ENCODE measurements at places on chromosomes 1 and 21.
A peak's percentile ranks its signal among the peaks of the same experiment; 100 is the strongest.

- DNase-seq: no peak
Measured at GRCh38 chr1:228784181-228784580, 48.9 kb downstream of the RHOU start.

DNA sequence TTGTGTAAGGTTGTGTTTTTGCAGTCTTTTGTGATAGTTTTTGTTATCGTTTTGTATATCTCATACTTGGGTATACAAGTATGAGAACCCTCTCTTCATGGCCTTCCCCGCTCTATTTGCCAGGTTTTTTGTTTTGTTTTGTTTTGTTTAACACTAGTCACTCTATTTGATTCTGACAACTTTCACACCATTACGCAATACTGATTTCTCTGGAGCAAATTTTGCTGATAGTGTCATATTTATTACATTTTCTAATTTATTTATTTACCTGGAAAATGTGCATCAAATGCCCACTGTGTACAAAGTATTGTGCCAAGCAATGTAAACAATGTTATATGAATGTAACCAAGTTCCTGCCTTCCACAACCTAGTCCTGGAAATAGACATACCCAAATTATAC lies 90.1 kb downstream of the LRRC40 start:
- DNase-seq: no peak

DNA sequence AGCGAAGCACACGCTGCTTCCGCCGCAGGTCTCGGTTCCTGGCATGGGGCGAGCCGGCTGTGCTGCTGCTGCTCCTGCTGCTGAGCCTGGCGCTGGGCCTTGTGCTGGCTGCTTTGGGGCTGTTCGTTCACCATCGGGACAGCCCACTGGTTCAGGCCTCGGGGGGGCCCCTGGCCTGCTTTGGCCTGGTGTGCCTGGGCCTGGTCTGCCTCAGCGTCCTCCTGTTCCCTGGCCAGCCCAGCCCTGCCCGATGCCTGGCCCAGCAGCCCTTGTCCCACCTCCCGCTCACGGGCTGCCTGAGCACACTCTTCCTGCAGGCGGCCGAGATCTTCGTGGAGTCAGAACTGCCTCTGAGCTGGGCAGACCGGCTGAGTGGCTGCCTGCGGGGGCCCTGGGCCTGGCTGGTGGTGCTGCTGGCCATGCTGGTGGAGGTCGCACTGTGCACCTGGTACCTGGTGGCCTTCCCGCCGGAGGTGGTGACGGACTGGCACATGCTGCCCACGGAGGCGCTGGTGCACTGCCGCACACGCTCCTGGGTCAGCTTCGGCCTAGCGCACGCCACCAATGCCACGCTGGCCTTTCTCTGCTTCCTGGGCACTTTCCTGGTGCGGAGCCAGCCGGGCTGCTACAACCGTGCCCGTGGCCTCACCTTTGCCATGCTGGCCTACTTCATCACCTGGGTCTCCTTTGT lies 2.6 kb downstream of the TAS1R3 start:
- no peak for DNase-seq

DNA sequence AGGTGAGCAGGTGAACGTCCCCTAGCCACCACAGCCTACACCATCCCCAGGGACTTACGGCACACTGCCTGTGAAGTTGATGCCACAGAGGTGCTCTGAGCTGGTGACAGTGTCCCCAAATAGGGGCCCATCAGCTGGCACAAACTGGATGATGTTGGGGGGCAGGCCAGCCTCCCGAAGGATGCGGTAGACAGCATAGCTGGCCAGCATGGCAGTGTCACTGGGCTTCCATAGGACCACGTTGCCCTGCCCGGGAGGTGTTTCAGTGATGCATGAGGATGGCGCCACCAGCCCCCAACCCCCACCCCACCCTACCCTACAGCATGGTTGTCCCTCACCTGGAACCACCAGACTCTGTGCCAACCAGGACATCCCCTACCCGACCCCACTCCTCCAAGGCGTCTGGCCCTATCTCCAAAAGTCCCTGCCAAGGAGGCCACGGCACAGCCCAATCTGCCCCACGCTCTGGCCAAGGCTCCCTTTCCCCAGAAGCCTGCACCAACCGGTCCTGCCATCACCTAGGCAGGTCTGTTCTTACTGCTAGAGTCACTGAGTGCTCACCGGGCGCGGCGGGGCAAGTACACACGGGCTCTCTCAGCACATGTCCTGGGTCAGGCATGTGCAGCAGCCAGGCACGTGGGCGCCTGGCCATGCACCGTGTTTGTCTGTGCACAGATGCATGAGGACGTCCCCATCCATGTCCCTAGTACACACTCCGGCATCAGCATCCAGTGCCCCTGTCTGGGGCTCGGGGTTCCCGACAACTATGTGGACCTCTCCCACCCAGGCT lies 20.5 kb downstream of the ALDH4A1 start:
- no peak for DNase-seq

DNA sequence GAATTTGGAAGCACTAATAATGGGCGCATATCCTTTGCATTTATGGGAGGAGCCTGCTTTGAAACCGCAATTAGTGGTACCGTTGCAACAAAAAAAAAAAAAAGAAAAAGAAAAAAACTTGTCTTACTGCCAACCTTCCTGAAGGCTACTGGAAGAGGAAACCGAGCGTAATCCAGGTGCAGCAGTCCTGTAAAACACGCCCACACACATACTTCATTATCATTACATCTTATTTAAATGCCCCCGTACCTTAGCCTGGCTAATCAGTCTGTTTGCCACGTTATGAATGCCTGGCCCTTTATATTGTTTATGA lies 686 bp upstream of the ZNF281 start:
- DNase-seq: no peak

- DNase-seq: no peak
Measured at GRCh38 chr1:33300673-33301072, 20.2 kb downstream of the A3GALT2 start.

DNA sequence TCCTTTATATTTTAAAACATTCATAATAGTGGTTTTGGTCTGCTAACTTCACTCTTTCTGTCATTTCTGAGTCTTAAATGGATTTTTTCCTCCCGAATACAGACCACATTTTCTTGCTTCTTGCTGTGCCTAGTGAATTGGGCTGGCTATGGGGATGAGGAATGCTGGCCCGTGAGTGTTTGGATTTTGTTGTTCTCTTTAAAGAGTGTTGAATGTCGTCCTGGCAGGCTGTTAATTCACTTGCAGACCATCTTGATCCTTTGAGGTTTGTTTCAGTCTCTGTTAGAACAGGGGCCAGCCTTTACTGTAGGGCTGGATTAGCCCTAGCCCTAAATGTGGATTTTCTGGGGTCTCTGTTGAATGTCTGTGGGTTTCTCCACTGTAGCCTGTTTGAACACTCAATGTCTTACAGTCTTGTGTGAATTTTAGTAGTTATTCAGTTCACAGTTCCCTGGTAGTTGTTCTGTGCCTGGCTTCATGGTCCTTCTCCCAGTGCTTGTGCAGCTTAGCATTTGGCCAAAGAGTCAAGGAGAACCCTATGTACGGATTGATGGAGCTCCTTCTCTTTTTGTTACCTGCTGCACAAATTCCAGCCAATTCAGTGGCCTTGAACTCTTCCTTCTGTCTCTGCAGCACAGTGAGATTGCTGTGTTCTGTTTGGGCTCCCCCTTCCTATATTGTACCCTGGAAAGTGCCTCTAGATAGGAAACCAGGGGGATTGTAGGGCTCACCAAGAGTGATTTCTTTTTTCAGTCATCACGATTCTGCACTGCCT lies 95.7 kb downstream of the DYRK1A start:
- no peak for DNase-seq

DNA sequence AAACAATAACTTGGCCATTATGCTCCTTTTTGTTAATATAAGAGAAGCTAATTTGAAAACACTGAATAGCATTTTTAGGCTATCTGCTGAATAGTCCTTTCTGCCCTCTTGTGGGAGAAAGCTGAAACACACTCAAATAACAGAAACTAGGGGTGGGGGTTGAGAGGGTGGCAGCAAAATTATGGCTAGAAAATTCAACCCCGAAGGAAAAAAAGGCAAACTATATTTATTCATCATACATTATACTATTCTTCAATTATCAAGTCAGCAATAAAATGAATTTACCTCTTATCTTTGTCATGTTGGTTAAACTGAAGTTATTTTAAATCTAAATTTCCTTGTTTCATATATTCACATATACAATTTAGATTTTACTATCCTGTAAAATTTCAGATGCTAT lies 255.9 kb downstream of the FAF1 start:
- no peak for DNase-seq

DNA sequence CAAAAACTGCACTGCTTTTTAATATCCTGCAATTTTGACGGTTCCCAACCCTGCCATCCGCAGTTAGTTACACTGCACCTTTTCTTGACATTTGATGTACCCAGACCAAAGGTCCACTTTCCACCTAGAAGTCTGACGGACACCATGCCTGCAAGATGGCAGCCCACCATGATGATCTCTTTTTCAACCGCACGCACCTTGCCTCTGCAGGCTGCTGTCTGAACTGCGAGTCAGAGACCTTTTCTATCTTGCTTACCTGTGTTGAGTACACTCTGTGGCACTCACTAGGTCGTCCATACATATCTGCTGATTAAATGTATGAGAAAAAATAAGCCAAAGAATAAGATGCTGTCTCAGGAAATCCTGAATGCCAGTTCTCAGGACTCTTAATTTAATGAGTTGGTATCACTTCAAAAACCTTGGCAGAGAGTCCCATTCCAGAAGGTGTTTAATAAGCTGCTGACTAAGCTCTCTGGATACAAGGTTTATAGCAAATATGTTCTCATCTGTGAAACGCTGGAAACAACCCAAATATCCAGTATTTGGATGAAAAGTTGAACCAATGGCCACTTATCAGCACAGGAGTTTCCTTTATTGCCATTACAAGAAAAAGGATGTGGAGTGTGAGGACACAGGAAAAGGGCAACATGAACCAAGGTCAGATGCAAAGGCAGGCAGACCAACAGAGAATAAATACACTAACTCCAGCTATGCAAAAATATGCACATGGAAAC lies 37.9 kb downstream of the GNG12 start:
- DNase-seq: no peak

GRCh38 chr1:230849451-230850224 lies 18.7 kb downstream of the C1orf198 start:
- DNase-seq: no peak

- DNase-seq: no peak
Measured at GRCh38 chr1:165369255-165369848, 12.8 kb upstream of the LMX1A start.

DNA sequence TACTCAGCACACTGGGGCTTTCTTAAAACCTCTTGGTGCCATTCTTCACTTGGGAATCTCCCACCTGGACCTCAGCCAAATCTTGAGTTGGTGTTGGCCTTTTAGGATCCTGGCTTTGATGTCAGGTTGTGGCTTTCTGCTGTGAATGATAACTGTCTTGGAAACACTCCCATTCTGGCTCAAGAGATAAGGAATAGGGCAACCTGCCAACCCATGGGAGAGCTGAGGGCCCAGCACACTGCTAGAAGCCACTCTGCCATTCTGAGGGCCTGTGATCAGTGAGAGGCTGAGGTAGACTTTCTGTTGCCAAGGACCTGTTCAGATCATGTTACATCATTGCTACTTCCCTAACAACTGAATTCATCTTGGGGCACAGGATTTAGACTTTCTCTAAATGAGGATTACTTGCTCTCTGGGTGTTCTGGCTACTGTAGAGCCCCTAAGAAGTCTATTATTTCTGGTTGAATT lies 45.8 kb downstream of the TTC39A start:
- no peak for DNase-seq

- no peak for DNase-seq
Measured at GRCh38 chr1:57713501-57713900, 289.6 kb upstream of the DAB1 start.

- DNase-seq: peak; percentile 90
Measured at GRCh38 chr1:58592522-58593134, 15.6 kb upstream of the TACSTD2 start.

DNA sequence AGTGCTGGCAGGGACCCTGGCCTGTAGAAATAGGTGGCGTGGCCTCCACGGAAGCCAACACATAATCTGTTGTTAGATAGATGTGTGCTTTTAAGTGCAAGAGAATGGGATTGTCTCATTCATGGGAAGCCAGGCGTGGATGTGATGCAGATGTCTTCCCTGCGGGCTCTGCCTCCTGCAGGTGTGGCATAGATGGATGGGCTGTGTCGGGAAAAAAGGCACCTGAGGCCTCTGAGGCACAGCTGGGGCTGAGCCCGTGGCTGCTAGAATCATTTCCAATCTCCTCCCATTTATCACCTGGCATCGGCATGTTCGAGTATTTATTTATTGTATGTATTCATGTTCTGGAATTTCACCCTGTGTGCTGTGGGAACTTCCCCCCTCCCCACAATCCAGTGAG lies 353.4 kb upstream of the AJAP1 start:
- DNase-seq: no peak

DNA sequence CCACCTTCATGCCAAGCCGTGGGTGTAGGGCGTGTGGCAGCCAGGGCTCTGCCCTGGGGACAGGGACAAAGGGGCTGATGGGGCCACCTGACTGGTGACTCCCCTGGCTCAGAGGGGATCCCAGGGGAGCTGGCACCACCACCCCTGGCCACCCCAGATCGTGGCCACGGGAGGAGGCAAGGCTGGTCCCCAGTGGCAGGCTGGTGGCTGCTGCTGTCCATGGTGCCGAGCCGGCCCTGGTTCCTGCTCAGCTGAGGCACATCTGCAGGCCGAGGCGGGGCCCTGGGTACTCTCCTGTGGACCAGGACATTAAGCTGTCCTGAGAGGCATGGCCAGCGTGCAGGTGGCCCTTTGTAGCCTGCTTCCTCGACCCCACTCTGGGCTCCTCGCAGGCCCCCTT lies 6.5 kb downstream of the PLCH2 start:
- no peak for DNase-seq
